ENCODE measurements at places on chromosomes 7 and 10.

DNA sequence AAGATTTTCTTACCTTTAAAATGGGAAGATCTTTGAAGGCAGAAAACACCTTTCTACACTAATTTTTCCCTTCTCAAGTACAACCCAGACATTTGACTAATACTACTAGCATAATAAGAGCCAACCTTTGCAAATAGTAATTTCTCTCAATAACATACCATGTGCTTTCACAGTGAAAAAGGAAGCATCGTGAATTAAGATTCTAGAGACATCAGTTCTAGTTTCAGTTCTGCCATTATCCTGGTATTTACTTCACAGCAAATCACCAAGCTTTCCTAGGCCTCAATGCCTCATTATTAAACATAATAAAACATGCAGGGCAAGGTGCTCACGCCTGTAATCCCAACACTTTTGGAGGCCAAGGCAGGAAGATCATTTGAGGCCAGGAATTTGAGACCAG lies 24.9 kb downstream of the GSAP start:
- H3K36me3 ChIP-seq: no peaks in the 10 kb centered on the region
- no peak overlapping the region for H3K27ac ChIP-seq
- DNase-seq: no peak
- no peaks in the 10 kb centered on the region for H3K4me1 ChIP-seq
- no peak overlapping the region for H3K4me3 ChIP-seq
- H3K27me3 ChIP-seq: no peaks in the 10 kb centered on the region

DNA sequence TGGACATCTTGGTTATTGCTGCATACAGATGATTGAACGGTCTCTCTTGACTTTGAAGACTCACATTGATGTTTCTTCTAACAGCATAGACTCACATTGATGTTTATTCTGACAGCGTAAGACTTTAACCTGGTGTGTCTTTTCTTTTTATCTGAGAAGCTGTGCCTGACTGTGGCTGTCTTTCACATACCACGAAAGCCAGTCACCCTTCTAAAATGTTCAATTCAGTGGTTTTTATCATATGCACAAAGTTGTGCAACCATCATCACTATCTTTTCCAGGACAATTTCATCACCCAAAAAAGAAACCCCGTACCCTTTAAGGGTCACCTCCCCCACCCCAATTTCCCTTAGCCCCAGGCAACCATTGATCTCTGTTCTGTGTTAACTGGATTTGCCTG lies 24.7 kb downstream of the CELF2 start:
- H3K27ac ChIP-seq: no peak overlapping the region
- H3K27me3 ChIP-seq: peaks cover 51% of the 10 kb centered on the region
- H3K36me3 ChIP-seq: no peaks in the 10 kb centered on the region

- no peak for DNase-seq
- H3K27ac ChIP-seq: no peak overlapping the region
- H3K4me1 ChIP-seq: no peaks in the 10 kb centered on the region
- H3K36me3 ChIP-seq: no peaks in the 10 kb centered on the region
- no peak overlapping the region for H3K4me3 ChIP-seq
These were observed 82.8 kb upstream of the C7orf33 start for GRCh38 chr7:148507787-148508186.

- DNase-seq: no peak
- no peaks in the 10 kb centered on the region for H3K27me3 ChIP-seq
- no peaks in the 10 kb centered on the region for H3K36me3 ChIP-seq
- H3K4me1 ChIP-seq: no peaks in the 10 kb centered on the region
These were observed 17.2 kb upstream of the C10orf53 start for GRCh38 chr10:49662169-49662830.

Data from A673 (cell line).